ENCODE measurements at places on chromosomes 3 and 15.

DNA sequence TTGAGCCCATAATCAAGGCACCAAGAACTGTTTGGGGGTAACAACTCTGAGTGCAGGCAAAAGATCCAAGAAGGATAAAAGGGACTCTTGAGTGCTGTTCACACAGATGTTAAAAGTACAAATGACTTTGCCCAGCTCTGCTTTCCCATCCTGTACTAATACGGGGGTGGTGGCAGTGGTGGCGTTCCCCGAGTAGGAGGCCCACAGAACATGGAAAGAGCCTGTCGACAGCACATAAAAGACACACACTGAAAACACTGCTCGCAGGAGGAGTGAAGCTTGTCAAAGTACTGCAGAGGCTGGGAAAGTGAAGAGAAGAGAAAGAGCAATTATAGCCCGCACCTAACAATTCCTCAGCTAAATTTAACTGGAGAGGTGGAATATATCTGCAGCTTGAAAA is 40.9 kb downstream of the HACD2 start:
- DNase-seq, result no peak

- no peak for DNase-seq
Observed at GRCh38 chr3:38297537-38297936, 15.4 kb downstream of the SLC22A14 start.

DNA sequence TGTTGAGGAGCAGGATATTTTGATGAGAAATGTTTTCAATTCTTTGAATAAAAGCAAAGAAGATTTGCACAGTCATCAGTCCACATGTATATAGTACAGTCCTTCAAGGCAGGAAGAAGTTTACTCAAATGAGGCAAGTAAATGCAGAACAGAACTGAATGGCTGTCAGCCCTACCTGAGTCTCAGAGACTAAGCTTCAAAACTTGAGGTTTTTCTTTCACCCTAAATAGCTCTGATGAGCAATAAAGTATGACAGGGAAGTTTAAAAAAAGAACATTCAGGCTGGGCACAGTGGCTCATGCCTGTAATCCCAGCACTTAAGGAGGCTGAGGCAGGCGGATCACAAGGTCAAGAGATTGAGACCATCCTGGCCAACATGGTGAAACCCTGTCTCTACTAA is 232.5 kb downstream of the SUCLG2 start:
- no peak for DNase-seq

DNA sequence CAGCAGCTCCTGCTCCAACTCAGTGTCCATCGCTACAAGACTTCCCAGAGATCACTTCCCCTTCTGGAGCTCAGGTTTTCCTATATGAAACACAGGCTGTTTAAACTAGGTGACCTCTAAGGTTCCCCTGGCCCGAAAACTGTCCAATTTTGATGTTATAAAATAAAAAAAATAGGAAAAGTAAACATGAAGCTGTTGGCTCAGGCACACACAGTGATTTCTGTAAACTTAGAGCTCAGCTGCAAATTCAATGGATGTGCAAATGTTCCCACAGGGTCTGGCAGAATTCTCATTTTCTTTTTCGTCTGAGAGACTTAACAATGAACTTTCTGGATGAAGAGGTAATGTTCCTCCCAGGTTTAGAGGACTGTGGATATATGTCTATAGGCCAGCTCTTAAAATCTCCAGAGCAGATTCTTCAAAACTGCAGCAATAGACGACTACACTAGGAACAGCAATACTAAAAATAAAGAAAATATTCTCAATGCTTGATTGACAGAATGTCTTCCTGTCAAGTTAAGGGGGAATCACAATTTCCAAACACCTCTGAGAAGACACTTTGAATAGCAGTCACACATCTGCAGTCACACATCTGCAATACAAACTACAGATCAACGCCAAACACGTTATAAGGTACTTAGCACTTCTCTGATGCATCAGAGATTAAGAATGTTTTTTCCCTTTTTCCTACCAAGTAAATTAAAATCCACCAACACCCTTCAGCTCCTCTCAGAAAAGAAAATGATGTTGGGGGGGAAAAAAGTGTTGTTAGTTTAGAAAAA is 2.8 kb downstream of the NUP210 start:
- no peak for DNase-seq

GRCh38 chr15:77396692-77397091 is 23.2 kb downstream of the PEAK1 start:
- no peak for DNase-seq

DNA sequence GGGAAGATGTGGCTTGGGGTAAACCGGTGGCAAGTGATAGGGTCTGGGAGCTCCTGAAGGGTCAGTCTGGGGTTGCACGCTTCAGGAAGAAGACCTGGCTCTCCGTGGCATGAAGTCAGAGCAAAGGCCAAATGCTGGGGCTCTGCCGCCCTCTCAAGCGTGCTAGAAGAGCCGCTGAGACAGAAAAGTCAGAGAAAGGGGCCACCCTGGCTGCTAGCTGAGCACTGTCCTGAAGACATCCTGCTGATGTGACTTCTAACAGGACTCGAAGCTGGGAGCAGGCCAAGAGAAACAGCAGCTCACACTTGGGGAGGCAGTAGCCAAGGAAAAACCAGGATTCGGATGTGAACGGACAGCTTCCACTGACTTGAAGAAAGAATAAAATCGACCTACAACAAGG is 270.4 kb downstream of the OCA2 start:
- DNase-seq, result no peak

DNA sequence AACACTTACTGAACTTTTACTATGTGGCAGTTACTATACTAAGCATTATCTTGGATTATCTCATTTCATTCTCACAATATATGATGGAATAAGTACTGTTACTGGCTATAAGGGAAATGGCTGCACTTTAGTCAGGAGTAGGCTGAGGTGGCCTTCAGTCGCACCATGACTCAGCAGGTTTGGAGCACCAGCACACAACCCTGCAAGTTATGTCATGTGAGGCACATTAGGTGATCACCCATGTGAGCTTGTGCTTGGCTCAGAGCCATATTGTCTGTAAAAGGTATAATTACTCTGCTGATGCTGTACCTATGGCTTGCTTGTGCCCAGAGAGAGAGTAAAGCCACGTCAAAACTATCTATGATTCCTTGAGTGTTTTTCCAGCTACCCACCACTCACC is 54.1 kb upstream of the TIPARP start:
- DNase-seq, result peak; percentile 35
